ENCODE measurements at places on chromosomes 5 and 9. TPM values are rescaled to one million over a fixed set of nuclear protein-coding genes. Genes with fewer than 3 reads are reported as not detected.

GRCh38 chr9:89865357-89865756 lies 260.5 kb downstream of the GADD45G start:
- no peak for DNase-seq

INSL4 gene
- not detected for total RNA-seq

DNA sequence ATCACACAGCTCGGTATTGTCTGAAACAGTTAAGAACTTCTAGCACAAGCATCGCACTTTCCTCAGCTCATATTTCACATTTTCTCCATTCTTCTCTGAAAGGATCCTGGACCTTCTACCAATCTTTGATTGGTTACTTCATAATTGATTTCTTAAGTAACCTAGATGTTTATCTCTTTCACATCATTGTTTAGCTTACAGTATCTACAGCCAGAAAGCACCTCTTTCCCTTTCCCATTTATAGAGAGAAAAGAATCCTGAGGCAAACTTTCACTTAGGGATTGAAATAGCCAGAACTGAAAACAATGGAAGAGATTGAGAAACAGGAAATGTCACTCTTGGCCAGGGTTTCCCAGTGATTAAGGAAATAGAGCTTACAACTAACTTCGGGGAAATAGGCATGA lies 2.5 kb downstream of the IL33 start:
- no peak for DNase-seq

GABRA6 gene
- total RNA-seq = not detected

- no peak for DNase-seq
Observed at GRCh38 chr9:26657958-26658357, 234.6 kb downstream of the CAAP1 start.

DNA sequence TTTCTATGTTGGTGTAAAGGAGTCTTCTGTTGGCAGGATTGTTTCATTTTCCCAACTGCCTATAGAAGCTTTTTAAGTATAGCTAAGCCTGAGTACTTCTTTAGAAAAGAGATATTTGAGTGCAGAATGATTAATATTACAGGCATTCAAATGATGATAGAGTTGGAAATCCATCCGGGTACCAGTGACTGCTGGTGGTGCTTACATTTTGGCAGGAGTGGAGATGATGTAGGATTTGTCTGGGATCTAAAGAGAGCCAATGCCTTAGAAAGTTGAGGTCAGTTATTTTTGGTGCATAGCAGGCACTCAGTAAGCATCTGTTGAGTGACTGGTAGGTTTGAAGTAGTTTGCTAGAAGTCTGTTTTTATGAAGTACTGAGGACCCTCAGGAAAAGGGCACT lies 433.5 kb downstream of the DMAC1 start:
- no peak for DNase-seq

GRCh38 chr9:123337971-123338370 lies 18.0 kb upstream of the CRB2 start:
- no peak for DNase-seq

NOXA1 gene
- total RNA-seq = 1.7 TPM

DNA sequence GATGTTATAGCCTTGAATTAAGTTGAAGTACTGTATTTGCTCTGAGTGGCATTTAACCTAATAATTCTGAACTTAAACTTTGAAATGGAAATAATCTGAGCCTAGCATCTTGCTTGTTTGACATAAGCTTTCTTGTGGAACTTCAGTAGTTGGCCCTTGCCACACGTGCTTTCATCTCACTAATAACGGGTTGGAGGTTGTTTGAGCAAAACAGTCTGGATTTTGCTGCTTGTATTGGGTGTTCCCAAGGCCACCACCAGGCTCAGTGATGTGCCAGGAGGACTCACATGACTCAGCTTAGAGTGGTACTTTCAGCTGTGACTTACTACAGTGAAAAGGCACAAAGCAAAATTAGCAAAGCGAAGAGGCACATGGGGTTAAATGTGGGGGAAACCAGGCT lies 35.7 kb downstream of the SECISBP2 start:
- no peak for DNase-seq

DNA sequence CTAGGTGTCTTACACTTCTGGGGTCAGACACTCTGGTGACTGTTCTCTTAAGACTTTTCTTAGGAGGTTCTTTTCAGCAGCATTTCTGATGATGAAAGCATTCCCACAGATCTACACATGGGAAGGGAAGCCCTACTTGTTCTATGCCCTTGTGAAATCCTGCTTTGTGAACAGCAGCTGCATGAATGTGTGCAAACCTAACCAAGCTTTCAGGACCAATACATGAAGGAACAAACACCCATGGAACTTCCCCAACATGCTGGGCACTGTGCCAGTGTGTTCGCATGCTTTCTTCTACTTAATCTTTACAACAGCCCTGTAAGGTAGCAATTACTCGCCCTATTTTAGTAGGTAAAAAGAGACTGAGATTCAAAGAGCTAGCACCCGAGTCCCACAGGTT lies 439.9 kb upstream of the KLF4 start:
- DNase-seq = no peak

DNA sequence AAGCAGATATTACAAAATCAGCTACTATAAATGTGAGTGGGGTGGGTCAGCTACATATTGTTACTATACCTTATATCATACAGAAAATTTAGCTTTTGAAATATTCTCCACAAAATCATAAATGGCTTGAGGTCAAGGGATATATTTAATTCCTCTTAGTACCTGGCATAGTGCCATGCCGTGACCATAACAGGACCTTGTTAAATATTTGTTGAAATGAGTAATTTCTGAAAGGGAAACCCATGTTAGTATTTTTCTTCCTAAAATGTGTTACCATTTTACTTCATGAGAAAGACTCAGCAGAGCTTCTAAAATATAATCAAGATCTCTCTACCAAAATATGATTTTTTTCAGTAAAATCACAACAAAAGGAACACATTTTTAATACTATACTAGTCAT lies 14.8 kb downstream of the ATP10B start:
- no peak for DNase-seq

DNA sequence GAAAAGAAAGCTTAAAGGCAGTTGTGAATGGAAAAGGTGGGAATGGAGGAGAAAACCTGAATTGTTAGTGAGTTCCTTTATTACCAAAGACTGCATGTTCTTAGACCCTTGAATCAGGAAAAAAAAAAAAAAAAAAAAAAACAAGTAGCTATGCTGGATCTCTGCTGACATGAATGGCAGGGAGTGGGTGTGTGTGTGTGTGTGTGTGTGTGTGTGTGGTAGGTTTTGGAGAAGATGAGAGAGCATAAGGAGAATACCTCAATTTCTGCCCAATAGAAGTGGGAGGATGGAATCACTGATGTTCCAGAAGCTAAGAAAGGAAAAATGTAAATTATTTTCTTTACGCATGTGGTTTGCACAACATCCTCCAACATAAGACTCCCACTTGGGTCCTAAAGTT lies 25.5 kb upstream of the NR4A3 start:
- DNase-seq = no peak

- no peak for DNase-seq
Observed at GRCh38 chr5:169886033-169886432, 94.3 kb downstream of the INSYN2B start.

FGF18 gene
- not detected for total RNA-seq

- DNase-seq = no peak
Observed at GRCh38 chr5:147140558-147140957, 94.3 kb upstream of the STK32A start.

GRCh38 chr5:156043351-156043750 lies 283.6 kb upstream of the SGCD start:
- no peak for DNase-seq

- DNase-seq = no peak
Observed at GRCh38 chr9:137278061-137278701, 655 bp downstream of the TOR4A start.

DNA sequence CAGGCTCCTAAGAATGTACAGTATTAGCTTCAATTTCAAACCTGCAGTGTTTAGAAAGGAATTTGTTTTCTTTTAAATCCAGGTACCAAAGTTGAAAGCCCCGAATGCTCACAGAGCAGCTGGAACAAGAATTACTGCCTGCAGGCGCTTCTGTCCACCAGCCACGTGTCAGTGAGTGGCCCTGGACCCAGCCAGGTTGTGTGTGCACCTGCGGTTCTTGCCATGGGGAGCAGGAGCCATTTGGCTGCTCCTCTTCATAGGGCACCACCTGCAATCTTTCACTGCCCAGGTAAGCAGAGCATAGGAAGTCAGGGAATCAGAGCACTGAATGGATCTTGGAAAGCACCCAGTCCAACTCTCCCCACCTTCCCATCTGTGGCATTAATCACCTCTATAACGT lies 79.5 kb upstream of the PIP5K1B start:
- DNase-seq = no peak

SLC44A1 gene
- total RNA-seq = 9.7 TPM

DNA sequence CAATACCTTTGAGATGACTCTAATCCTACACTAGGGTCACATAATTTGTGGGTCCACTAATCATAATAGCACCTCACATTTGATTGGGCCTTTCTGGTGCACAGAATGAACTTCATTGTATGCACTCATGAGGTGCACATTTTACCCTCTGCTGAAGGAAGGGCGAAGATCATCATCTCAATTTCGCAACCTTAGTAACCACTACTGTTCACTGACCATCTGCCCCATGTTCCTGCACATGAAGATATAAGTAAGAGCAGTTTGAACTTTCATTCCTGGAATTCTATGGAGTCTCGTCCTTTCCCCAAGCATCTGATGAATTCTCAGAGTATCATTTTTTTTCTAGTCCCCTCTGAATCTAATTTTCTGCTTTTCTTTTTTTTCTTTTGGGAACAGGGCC lies 21.2 kb downstream of the GAS1 start:
- no peak for DNase-seq

GPSM1 gene
- 10.8 TPM for total RNA-seq

DNA sequence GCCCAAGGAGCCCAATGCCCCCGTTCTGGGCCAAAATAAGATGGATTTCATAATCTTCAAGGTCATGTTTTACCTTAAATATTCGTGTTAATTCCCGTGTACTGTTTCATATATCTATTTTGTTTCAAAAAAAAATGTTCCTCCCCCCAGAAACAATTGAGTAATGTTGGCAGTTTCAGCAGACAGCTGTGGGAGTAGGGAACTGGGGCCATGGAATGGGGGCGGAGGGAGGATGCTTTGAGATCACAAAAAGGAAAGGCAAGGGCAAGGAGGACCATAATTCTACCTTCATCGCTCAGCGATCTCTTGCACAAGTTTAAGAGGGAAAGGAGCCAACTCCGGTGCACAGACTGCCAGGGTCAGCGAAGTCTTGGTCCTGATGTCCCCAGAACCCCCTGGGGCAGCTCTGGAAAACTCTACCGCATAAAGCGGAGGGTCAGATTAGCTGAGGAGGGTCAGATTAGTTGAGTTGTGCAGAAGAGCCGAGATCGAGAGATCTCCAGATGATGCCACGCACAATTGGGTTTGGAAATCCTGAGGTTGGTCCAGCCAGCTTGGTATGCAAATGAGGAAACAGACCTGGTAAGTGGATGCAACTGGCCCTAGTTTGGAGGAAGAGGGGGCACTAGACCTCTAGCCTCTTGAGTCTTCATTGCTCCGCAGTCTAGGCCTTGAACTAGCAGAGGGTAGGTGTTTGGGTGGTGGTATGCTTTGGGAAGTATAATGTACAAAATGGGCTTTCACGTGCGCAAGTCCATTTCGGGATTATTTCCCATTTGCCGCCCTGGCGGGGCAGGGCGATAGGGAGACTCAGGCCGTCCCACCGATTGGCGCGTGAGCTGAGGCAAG lies 24.0 kb downstream of the CDKN2A start:
- no peak for DNase-seq

AJM1 gene
- total RNA-seq = 4.3 TPM

DNA sequence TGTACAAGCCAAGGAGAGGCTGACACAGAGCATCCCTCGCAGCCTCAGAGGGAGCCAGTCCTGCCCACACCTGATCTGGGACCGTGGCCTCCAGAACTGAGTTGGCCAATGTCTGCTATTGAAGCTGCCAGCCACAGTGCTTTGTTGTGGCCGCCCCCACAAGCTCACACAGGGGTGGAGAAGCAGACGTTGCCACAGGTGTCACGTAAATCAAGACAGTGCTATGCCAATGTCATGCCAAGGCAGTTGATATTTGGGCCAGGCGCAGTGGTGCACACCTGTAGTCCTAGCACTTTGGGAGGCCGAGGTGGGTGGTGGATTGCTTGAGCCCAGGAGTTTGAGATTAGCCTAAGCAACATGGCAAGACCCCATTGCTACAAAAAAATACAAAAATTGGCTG lies 17.3 kb upstream of the TERT start:
- DNase-seq = peak; percentile 42

BTNL8 gene
- 0.11 TPM for total RNA-seq

Data from activated CD4-positive, alpha-beta T cell treated with anti-CD3 and anti-CD28 coated beads for 36 hours (primary cell).